Uterus (tissue), 4 donors: ENCODE measurements at places on chromosomes 2 and 18.

GRCh38 chr2:174522553-174522952 lies 35.7 kb upstream of the GPR155 start:
- no peak for DNase-seq

- DNase-seq = no peak
Measured at GRCh38 chr2:140797718-140798117, 1333.1 kb downstream of the LRP1B start.

- no peak for DNase-seq
Measured at GRCh38 chr18:38887671-38888020, 1322.0 kb upstream of the CELF4 start.

DNA sequence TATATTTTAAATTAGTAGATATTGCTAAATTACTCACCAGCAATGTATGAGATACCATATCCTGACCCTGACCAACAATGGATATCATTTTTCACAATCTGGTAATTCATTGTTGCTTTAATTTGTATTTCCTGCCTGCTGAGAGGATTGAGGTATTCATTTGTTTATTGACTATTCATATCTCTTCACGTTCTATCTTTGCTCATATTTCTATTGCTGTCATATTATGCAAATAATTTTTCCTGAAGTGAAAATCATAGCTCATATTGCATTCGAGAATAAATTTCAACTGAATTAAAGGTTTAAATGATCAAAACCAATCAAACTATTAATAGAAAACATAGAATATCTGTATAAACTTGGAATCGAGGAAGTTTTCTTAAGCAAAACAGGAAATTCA lies 31.0 kb downstream of the INO80D start:
- DNase-seq = no peak

DNA sequence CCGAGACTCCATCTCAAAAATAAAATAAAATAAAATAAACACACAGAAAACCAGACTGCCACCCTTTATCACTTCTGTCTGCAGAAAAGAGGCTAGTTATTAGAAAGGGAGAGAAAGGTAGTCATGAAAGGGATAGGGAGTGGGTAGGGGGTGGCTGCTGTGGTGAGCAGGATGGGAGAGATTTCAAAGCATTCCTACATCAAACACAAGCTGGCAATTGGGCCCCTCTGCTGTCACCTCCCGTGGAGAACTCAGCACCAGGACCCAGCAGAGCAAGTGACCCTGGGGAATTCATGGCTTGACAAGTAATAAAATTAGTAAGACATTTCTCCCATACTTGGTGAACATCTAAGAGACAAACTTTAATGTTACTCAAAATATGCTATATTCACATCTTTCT lies 3.7 kb upstream of the HOXD1 start:
- no peak for DNase-seq

DNA sequence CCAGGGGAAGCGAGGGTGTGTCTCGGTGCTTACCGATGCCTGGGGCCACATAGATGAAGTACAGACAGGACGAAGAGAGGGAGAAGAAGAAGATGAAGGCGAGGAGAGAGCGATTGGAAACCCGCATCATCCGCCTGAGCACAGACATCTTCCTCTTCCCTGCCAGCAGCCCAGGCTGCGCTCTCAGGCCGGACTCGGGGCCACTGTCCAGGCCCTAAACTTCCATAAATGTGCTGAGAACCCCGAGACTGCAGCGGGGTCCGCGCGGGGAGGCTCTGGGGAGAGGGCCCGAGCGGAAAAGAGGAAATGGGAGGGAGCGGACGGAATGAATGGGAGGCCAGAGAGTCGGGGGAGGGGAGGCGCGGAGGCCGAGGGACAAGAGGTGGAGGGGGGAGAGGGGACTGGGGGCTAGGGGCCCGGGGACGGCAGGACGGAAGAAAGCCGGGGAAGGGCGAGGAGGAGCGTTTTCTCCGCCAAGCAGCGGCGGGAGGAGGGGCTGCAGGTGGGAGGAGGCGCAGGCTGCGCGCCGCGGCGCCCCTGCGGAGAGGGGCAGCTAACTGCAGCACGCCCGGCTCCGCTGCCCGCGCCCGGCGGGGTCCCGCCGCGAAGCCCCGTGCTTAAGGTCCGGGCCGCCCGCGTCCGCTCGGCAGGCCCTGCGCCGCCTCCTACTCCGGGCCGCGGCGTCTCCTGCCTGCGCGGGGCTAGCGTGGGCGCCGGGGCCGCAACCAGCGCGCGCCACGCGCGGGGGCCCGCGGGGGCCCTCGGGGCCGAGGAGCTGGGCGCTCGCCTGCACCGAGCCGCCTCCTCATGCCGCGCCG lies at the start of gene B4GALT6:
B4GALT6 (minus strand) TSS at position 303 of the 818 bp plus-strand sequence; CDS start at position 148, 155 bp downstream.
- no peak for DNase-seq

DNA sequence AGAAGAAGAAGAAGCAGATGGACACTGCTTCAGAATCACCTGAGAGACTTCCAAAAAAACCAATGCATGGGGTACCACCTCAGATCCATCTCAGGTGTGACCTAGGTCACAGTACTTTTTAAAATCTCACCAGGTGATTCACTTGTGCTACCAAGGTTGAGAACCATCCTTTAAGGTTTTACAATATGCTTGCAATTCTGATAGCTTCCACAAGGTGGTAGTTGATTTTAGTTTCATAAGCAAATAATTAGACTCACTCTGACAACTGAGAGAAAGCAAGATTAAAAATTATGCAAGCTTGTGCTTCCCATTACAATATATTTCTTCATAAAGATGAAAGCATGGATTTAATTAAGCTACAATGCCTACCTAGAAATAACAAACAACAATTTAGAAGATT lies 355.1 kb downstream of the EN1 start:
- no peak for DNase-seq

GRCh38 chr2:238523158-238524110 lies 96.7 kb downstream of the ASB1 start:
- peak; percentile 62 for DNase-seq

- no peak for DNase-seq
Measured at GRCh38 chr2:232592772-232593395, 40.5 kb upstream of the EFHD1 start.

DNA sequence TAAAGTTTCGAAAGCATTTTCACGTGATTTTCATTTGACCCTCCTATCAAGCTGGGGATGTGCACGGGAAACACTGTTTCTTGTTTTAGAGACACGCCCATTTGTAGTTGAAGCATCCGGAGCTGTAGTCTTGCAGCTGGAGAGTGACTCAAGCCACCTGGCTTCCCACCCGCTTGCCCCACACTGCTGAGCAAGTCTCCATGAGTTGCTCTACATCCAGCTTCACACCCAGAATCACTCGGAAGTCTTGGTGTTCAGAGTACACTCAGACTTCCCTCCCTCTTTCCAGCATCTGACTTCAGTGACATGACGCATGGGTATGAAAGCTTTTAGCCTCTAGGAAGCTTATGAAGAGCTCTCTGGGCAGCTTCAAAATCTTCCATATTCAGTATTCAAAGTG lies 262.4 kb downstream of the NBAS start:
- peak; percentile 63 for DNase-seq

GRCh38 chr2:194559964-194560363 lies 1097.1 kb upstream of the SLC39A10 start:
- DNase-seq = no peak

DNA sequence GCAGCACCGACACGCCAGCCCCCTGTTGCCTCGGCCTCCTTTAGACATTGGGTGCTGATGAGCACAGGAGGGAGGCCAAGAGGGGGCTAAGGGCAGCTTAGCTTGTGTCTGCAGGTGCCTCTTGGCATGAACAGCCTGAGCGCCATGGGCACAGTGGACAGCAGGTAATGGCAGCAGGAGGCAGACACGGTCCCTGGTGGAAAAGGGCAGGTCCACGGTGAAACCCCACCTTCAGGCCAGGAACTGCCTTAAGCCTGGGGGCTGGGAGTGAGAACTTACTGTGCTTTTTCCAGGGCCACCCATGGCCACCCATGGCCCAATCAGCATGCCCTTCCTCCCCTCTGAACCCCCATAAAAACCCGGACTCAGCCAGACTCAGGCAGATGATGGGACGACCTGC lies 633.4 kb upstream of the TMEFF2 start:
- no peak for DNase-seq

- no peak for DNase-seq
Measured at GRCh38 chr2:167144179-167144898, 256.1 kb downstream of the XIRP2 start.

GRCh38 chr2:235311044-235311443 lies 182.8 kb upstream of the AGAP1 start:
- no peak for DNase-seq

- no peak for DNase-seq
Measured at GRCh38 chr2:109365131-109365530, 236.1 kb downstream of the SH3RF3 start.

- no peak for DNase-seq
Measured at GRCh38 chr2:62284980-62285379, 89.1 kb downstream of the B3GNT2 start.

- no peak for DNase-seq
Measured at GRCh38 chr2:106770986-106771385, 115.0 kb downstream of the ST6GAL2 start.

GRCh38 chr18:8503248-8503647 lies 106.0 kb upstream of the RAB12 start:
- no peak for DNase-seq

DNA sequence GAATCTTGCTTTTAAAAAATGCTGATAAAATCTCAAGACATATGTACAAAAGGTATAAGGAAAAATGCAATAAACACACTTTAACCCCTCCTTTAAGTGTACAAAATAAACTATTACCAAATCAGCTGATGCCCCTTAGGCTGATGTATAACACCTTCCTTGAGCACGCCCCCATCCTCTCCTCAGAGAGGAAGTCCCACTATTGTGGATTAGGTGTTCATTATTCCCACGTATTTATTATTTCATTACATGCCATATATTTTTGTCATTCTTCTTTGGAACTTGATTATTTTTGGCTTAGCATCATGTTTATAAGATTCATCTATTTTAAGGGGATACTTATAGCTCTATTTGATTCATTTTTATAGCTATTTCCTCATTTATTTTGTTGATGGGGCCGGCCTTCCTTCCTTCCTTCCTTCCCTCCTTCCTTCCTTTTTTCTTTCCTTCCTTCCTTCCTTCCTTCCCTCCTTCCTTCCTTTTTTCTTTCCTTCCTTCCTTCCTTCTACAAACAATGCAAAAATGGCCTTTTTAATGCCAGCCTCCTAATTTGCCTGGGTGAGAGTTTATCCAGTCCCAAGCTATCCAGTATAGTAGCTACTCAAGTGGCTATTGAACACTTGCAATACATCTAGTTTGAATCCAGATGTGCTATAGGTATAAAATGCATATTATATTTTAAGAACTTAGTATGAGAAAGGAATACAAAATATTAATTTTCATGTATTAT lies 4.0 kb downstream of the SERPINB13 start:
- DNase-seq = no peak

GRCh38 chr18:33583901-33584300 lies 5.9 kb downstream of the ASXL3 start:
- DNase-seq = no peak

DNA sequence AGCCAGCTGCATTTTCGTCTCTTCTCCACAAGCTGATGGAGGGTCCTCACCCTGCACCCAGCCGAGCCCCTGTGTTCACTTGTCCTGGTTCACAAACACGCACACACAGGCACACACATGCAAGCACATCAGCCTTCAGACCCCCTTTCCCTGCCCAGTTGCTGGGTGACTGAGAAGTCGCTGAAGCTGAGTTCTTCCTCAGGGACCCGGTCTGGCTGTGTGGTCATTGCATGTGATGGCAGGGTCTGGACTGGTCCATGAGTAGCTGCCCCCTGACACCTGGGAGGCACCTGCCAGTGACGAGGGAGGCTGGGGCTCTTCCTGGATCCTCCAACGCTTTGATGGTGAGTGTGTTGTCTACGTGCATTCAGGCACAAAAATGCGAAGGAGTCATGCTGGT lies 546.1 kb upstream of the SALL3 start:
- DNase-seq = no peak

DNA sequence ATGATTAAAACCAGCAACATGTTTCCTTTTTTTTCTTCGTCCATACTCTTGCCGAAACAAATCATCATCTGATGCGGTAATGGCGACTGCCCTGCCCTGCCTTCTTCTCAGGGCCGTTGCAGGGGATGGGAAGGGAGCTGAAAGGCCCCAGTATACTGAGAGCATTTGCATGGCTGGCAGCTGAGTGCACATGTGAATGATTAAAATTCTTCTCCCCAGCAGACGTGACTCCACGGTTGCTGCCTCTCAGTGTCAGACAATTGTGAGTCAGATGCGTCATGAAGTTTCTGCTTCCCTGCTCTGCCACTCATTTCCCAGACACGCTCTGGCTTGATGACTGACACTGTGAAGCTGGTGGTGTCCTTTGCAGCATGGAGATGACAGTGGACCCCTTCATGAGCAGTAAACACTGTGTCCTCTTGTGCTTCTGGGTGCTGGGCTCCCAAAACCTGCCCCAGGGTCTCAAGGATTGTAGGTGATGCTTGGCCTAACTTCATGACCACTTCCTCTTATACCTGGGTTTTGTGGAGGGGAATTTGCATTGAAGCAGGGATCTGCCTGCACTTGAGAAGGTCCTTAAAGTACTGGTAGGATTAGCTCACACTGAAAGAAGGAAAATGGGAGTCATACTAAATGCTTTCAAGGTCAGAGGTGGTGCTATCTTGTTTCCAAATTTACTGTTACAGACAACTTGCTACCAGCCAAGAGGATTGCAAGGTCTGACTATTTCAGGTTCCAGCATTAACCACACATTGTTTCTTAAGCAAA lies 222.5 kb upstream of the COPS8 start:
- DNase-seq = no peak

DNA sequence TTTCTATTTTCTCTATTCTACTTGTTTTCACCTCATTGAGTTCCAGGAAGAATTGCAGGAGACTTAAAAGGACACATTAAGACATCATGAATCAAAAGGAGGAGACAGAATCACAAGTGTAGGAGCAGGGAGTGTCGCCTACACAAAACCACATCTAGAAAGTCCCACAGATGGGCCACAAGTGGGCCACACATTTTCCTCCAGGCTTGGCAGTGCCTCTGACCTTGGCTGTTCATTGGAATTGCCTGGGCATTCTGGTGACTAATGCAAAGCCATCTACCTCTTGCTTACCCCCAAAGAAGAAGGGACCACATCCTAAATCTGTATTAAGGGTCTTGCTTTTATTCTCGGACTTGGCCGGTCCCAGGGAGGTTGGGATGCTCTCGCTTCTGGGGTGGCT lies 103.6 kb downstream of the KLHL29 start:
- no peak for DNase-seq

DNA sequence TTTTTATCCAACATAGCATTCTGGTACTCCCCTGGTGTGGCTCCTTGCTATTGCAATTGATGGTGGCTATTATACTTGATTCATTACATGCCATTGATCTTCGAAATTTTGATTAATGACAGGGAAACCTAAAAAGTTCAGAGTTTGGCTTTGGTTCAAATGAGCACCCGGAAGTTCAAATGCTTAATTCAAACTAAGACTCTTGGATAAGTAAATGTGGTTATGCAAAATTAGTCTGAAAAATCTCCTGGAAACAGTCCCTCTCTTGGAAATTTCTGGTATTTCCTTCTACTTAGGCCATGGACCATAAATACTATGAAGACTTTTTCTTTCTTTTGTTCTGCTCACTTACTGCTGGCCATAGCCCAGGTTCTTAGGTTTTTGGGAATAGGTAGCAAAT lies 65.3 kb upstream of the SMIM21 start:
- DNase-seq = no peak

- DNase-seq = no peak
Measured at GRCh38 chr2:47336259-47337238, 66.4 kb upstream of the MSH2 start.
